ENCODE measurements at places on chromosomes 6 and 20.

DNA sequence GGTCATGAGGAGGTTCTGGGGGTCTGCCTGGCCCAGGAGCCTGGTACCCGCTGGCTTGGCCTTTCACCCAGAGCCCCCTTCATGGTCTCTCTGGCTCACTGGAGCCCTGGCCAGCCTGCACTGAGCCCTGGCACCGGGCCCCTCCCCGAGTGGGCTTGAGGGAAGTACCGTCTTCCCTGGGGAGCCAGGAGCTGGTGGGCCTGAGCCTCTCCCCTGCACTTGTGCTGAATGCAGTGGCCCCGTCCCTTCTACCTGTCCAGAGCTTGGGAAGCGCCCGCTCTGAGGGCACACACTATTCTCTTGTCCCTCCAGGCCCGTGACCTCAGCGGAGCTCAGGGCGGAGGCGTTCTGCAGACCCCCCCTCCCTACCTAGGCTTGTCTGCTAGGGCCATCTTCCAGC is 62.2 kb downstream of the TCP11 start:
- DNase-seq: no peak

DNA sequence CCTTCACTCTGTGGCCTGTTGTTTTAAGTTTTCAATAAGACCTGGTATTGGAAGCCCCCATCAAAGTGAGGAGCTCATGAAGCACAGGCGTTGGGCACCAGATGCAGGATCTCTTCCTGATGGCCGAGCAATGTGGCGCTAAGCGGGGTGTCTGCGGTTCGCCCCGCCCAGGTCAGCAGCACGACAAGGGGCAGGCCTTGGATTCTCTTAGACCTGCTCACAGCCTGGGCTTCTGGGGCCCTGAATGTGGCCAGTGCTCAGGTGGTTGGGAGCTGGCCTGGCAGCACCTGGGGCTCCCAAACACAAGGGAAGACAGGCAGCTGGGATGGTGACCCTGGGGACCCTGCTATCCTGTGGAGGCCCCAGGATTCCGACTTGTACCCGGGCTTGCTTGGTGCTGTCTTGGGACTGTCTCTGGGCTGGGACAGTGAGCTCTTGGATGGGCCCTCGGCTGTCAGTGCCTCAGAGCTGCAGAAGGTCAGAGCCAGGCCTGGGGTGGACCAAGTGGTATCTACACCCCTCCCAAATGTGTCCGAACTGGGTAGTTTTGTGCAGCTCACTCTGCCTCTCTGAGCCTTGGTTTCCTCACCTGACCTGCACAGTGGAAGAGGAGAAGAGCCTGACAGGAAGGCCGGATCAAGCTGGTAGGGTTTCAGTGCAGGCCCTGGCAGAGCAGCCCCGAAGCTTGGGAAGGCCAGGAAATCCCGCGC is 69.1 kb downstream of the PHACTR3 start:
- DNase-seq: no peak

GRCh38 chr6:16041327-16041726 is 87.6 kb upstream of the MYLIP start:
- no peak for DNase-seq

DNA sequence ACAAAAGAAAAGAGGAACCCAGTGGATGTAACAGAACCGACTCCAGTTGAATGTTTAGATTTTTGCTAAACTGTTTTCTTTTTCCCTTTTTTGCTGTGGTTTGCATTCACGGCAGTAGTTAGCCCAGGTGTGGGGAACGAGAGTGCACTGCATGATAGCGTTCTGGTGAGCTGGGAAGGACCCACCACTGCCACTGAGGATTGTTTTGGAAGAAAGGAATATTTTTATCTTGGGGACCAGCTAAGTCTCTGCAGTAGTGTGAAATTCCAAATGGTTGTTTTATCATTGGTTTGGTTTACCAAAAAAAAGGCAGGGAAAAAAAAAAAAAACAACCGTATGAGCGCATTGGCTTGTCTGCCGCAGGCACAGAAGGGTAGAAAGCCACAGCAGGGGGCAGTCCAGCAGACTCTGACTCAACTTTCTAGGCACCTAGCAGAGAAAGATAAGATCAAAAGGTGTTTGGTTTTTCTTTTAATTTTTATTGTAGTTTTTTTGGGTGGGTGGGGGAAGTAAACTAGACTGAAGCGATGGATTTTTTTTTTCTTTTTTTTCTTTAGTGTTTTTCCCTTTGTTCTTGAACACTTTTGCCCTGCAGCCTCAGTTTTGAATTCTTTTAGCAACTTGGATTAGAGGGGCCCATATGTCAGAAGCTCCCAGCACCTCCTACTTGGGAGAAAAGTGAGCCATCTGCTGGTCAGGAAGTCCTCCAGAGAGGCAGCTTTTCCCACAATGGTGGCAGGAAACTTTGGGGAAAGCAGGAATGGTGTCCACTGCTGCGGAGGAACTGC is 13.5 kb upstream of the RAB5IF start:
- no peak for DNase-seq

- no peak for DNase-seq
Measured at GRCh38 chr6:100685747-100686146, 195.4 kb downstream of the ASCC3 start.

DNA sequence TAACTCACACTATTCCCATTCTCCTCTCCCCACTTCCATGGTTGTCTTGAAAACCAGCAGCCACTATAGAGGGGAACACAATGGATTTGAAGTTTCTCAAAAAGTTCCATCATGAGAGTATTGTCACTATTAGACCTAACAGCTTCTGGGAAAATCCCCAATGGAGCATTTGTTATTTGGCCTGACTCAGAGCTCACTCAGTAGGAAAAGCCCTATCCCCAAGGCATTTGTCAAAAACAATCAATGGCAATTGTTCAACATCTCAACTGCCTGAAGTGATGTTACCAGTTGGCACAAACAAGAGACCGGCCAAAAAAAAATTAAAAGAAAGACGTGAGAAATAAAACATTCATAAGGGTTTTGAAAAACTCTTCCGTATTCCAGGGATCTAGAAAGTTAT is 98.8 kb downstream of the MYLK4 start:
- no peak for DNase-seq

DNA sequence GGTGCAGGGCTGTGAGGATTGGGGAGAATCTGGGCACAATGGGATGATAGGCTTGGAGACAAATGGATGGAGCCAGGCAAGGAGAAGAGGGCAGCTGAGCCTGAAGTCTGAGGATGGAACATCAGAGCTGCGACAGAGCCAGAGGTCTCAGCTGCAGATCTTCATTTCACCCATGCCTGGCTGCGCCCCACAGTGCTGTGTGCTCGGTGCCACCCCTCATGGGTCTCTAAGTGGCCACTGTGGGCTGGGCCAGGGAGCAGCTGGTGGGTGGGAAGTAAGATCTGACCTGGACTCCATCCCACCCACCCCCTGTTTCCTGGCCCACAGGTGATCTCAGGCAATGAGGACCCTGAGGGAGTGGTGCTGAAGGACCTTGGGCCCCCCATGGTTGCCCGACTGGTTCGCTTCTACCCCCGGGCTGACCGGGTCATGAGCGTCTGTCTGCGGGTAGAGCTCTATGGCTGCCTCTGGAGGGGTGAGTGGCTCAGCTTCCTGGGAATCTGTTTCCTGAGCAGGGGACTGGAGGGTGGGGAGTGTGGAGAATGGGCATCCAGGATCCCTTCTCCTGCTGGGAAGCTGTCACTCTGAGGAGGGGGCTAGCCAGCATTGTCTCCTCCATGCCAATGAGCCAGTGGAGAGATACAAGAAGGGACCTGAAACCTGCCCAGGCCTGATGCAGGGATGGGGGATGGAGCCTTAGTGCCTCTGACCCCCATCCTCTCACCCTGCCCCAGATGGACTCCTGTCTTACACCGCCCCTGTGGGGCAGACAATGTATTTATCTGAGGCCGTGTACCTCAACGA is 6.5 kb downstream of the DDR1 start:
- no peak for DNase-seq

GRCh38 chr6:106557837-106558236 is 71.5 kb downstream of the RTN4IP1 start:
- DNase-seq: no peak

DNA sequence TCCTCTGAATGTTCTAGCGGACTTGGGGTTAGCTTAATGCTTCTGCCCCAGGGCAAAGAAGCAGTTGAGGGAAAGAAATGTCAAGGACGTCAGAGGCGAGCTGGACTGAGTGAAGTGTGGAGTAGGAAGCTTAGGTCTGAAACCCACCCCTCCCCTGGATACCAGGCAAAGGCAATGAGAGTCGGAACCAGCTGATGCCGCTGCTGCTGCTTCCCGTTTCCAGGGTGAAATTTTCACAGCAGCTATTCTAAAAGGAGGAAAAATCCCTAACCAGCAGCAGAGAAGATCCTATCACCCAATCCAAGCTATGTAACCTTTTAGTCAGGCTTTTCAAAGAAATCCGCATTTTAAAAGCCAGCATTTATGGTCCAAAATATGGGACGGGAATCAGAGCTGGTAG is 564.3 kb downstream of the LMBRD1 start:
- DNase-seq: no peak

DNA sequence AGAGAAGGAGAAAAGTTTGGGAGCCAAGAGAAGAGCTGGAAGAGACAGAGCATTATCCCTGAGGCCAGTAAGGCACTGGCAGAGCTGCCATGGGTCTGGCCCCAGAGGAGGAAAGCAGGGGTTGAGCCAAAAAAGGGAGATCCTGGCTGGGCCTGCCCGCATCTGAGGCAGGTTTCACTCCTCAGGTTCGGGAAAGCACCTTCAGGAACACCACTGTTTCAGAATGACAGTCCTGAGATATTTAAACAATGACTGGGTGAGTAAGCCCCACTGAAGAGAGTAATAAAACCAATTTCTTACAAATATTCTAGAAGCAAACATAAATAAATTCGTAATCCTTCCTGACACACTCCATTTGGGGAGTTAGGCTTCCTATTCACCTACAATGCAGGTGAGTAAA is 152.2 kb downstream of the BACH2 start:
- no peak for DNase-seq

DNA sequence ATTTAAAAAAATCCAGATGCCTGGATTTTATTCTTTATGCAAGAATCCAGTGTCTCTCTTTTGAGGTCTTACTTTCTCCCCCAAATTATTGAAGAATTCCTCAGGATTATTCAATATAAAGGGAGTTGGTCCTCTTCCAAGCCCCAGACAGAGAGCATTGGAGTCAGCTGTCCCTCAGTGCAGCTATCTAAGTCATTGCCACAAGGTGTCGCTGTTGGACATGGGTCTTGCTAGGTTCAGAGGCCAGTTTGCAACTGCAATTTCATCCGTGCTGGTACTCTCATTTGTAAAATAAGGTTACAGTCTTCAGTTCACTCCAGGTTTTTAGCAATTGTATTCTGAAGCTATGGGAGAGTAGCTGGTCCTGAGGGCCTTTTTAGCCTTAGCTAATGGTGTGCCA is 27.8 kb downstream of the CCN2 start:
- no peak for DNase-seq

DNA sequence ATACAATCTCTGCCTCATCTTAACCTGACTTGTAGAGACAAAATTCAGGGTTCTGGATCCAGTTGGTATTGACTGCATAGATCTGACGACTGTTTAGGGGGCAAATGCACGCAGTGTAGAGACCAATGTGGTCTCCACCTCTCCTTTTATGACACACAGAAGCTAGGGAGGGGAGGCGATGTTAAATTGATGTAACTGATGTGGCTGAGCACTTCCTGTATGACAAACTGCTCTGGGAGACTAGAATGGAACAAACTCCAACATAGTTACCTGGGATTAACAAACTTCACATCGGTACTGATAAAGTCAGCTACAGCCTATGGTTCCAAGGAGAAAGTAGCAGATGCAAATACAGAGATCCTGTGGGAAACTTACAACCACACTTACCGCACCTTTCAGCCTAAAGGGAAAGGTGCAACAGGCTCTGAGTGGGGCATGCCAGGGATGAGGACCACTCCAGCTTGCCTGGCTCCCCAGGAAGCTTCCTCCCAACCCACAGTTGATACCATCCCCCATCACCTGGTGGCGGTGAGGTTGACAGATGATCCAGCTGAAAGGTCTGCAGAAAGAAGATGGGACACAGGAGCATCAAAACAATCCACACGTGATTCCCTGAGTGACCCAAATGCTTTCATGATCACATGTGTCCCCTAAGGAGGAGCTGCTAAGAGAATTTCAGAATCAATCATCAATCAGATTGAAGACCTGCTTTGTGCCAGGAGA is 60.6 kb upstream of the MRPS10 start:
- no peak for DNase-seq

GRCh38 chr6:162385980-162386379 is 341.6 kb downstream of the PRKN start:
- DNase-seq: peak; percentile 48

DNA sequence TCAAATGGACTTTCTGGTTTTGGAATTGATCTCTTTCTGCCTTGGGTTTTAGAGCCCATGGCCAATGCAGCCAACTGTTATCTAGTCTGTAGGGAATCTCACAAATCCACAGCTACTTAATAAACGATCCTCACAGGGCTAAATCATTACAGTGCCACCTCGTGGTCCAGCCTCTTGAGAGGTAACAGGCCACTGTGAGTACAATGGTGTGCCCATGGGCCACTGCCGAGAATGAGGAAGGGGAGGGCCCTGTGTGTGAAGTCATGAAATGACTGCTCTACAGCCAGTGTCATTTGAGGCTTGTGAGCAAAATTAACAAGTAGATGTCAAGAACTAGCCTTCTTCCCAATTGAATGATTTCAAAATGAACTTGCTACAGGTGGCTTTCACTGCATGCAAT is 54.3 kb upstream of the GMPR start:
- no peak for DNase-seq

- DNase-seq: no peak
Measured at GRCh38 chr20:51249215-51249614, 226.3 kb upstream of the KCNG1 start.

DNA sequence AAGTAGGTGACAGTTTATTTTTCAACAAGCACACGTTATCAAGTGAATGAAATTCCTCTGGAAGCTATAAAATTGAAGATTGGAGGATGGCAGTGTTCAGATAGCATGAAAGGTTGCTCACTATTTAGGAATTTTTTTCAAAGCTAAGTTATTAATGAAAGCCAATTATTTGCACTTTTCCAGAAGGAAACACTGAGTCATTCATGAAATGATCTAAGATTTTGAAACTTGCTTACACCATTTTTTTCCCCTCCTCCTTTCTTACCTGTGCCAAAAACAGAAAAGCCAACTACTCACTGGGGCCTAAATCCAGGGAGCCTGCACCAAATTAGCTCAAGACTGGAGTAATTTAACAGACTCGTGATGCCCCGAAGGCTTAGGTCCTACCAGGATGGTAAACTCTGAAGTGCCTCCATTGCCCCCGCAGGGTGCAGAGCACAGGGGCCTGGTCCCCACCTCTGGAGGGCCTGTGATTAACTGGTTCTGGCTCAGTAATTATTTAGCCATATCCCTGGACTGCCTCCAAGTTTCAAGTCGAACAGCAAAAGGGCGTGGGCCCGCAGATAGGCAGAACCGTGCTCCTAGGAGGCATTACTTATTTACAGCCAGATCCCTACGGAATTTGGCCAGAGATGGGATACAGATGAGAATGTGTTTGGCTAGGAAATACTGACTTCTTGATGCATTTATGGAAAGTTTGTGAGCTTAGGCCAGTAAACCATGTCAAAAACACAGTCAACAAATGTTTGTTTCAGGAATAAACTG is 28.0 kb upstream of the ZNF217 start:
- DNase-seq: peak; percentile 93

DNA sequence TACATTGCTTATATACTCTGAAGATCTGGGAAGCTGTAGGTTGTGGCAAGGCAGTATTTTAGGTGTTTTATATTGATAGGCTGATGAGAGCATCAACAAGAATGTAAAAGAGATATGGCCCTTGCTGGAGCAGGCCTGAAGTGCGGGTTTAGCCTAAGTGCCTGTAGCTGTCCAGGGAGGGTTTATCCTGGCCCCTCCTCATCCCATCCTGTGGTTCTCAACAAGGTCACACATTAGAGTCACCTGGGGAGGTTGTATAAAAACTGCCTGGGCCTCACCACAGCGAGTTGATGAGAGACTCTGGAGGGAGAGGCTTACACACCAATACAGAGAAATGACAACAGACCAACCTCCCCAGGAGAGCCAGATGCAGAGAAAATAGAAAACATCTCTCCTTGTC is 48.4 kb downstream of the LYRM2 start:
- no peak for DNase-seq

Measured in fibroblast of skin of left quadriceps (primary cell).